HuH-7.5 (cell line): ENCODE measurements at places on chromosomes 1 and 21.

GRCh38 chr1:109713636-109714035 is 1.6 kb downstream of the GSTM5 start:
- no peak for DNase-seq

DNA sequence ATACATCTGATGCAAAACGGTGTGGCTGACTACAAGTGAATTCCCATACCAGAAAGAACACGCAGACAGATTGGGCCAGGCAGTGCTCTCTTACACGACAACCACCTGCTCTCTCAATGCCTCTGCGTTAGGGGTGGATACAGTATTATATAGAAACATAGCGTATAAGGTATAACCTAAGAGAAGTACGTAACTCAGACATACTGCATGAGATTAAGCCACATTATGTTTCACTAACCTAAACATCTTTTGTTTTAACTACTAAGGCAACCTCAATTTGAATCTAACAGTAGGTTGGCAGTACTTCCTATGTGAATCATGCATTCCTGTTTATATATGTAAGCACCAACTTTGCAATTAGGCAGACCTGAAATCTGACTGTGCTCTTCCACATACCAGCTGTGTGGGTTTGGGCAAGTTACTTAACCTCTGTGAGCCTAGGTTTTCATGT is 58.1 kb upstream of the COA6 start:
- no peak for DNase-seq

DNA sequence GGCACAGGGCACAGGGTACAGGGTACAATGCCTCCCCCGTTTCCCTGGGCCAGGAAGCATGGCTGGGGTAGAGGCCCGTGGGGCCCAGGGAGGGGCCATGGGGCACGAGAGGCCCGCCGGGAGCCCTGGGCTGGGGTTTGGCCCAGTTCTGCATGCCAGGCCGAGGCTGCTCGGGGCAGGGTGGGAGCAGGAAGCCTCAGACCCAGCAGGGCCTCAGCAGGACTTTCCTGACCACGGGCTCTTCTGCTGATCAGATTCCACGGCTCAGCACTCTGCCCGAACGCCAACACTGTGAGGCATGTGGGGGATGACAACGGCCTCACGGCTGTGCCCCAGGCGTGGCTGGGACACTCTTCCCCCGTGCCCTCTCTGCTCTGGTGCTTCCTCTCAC is 104.3 kb downstream of the NPHP4 start:
- no peak for DNase-seq

DNA sequence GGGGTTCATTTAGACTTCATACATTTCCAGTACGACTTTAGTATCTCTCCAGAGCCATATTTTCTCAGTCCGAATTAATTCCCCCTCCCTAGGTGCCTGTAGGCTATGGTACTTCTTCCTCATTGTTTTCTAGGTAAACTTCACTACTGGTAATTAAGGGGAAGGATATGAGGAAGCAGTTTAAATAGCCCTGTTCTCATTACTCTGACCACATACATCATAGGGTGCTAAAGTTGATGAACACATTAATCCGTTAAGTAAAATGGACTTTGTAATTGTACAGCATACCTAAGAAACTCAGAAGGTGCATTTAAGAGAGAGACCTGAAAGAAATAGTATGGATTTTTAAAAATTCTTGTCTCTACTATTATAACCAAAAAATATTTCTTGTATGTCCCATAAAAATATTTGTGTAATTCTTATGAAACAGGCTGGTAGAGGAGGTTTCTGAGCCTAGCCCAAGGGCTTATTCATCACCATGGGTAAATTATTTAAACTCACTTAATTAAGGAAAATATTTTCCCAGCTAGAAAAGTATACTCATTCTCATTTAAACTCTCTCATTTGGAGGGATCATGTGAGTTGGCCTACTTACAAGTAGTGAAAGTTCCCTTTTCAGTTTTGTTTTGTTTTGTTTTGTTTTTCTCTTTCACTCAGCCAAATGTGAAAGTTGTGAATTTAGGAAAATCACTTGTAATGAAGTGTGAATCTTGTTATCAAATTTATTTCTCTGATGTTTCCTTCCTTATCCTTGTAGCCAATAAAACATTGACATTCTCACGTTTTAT is 2.0 kb downstream of the PRMT6 start:
- no peak for DNase-seq

DNA sequence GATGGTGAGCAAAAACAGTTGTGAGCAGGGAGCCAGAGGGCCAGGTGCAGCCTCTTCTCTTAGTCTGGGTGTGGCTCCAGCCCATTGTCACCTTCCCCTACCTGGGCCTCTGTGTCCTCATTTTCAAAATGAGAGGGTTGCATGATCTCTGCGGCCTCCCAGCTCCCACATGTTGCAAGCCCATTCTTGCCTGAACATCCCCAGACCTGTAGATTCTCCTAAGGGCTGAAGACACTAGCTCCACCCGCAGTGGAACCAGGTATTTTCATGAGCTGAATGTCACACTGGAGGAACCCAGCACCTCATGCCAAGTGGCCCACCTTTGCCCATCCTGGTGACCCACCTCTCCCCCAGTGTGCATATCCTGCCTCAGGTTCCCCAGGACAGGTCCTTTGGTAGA is 12.3 kb downstream of the IKBKE start:
- DNase-seq: no peak

DNA sequence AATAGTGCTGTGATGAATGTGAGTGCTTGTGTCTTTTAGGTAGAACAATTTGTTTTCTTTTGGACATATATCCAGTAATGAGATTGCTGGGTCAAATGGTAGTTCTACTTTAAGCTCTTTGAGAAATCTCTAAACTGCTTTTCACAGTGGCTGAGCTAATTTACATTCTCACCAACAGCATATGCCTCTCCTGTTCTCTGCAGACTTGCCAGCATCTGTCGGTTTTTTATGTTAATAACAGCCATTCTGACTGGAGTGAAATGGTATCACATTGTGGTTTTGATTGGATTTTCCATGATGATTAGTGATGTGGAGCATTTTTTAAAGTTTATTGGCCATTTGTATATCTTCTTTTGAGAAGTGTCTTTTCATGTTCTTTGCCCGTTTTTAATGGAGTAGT is 647.3 kb upstream of the ADAMTS5 start:
- DNase-seq: no peak

- DNase-seq: no peak
Measured at GRCh38 chr1:30955448-30956015, 47.0 kb upstream of the SDC3 start.
